ENCODE measurements at places on chromosomes 11 and 22.
A peak's percentile ranks its signal among the peaks of the same experiment; 100 is the strongest.

- no peak for DNase-seq
These were observed 60.9 kb upstream of the CLMP start for GRCh38 chr11:123255909-123256308.

GRCh38 chr11:128653801-128654231 lies 40.1 kb upstream of the FLI1 start:
- DNase-seq: peak; percentile 44

GRCh38 chr11:95586661-95587060 lies 202.9 kb downstream of the FAM76B start:
- DNase-seq: peak; percentile 98

- no peak for DNase-seq
These were observed 86.0 kb downstream of the C11orf87 start for GRCh38 chr11:109507836-109508561.

- no peak for DNase-seq
These were observed 23.2 kb upstream of the MOB2 start for GRCh38 chr11:1509626-1510255.

GRCh38 chr22:40224702-40225101 lies 47.0 kb downstream of the TNRC6B start:
- no peak for DNase-seq

DNA sequence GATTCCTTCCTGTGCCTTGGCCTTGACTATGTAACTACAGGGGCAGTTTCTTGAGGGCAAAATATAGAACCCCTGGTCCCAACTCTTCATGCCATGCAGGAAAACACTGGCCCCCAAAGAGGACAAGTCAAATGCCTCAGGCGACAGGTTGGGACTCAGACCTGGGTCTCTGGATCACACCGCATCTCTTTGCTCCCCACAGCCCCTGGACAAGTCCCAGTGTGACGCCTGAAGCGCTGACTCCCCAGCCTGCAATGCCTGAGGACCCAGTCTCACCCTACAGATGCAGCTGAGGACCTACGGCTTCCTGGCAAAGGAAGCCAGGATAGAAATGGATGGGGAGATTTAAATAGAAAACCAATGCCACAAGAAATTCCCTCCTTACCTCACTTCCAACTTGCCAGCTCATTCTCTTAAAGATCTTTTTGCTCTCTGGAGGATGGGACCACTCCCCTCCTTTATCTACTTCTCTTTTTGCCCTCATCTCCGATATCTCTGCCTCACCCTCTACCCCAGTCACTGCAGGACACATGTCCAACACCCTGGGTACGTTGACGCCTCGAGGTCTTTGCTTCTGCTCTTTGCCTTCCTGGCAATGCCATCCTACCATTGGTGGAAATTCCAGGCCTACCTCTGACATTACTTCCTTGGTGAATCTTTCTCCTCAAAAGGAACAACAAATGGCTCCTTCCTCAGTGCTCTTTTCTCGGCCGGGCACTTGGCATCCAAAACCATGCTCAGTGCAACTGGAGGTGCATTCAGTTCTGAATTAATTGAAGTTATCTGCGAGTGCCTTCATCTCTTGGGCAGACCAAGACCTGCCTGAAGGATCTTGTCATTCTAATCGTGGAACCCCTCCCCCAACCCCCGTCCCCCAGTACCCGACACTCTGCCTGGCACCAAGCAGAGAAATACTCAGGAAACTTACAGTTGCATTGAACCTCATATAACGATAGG lies 2.0 kb upstream of the PRDM11 start:
- DNase-seq: no peak

- DNase-seq: no peak
These were observed 87.5 kb downstream of the SNX19 start for GRCh38 chr11:130828741-130829140.

DNA sequence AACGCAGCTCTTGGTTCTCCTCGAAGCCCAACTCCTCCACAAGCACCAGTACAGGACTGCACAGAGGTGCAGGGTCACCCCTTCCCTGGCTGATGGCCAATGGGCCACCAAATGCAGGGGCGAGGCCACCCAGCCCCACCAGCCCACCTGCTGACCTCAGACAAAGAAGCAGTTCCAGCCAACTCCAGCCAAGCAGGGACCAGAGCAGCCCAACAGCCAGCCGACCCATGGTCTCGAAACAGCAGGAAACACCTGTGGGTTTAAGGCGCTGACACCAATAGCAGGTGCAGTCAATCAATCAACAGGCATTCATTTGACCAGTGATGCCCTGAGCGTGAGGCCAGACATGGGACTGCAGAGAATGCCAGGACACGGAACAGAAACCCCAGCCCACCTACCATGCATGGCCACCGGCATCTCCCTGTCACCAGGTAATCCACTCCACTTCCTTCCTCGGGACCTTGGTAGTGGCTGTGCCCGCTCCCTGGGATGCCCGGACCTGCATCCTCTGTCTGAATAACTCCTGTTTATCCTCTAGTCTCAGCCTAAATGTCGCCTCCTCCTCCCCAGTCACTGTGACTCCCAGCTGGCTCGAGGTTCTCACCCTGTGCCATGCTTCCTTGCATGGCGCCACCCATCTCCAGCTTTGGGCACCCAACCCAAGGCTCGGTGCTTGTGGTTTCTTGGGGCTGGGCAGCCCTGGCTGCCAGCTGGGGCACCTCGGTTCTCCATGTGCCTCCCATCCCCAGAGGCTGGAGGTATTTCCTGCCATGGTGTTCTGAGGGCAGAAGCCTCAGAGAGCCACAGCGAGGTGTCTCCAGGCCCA lies 1475.4 kb downstream of the BRD1 start:
- DNase-seq: no peak

- DNase-seq: no peak
These were observed 62.4 kb downstream of the ZBTB16 start for GRCh38 chr11:114121804-114122504.

- peak; percentile 73 for DNase-seq
These were observed 1862.9 kb upstream of the RAG2 start for GRCh38 chr11:38460896-38461295.

GRCh38 chr11:11640996-11641395 lies 19.2 kb upstream of the GALNT18 start:
- no peak for DNase-seq

DNA sequence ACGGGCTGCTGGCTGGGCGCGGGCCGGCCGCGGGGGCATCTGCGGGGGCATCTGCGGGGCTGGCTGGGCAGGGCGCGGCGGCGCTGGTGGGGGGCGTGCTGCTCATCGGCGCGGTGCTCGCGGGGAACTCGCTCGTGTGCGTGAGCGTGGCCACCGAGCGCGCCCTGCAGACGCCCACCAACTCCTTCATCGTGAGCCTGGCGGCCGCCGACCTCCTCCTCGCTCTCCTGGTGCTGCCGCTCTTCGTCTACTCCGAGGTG lies 194 bp downstream of the DRD4 start:
- DNase-seq: no peak

DNA sequence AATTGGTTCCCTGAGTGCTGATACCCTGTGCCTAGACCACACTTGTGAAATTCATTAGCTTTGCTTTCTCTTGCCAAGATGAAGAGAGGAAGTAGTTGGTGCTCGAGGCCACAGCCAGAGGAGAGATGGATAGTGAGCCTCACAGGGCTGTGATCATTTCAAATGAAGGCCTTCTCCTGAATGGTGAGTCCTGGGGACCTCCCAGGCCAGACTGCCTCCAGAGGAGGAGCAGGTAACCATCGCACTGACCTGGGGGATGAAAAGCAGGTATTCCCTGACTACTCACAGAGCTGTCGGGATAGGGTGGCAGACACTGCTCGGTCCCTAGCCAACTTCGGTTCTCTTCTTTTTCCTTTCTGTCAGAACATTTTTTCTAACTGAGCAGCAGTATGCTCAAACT lies 4.8 kb upstream of the FXYD6 start:
- no peak for DNase-seq

GRCh38 chr11:35563484-35564244 lies 38.2 kb upstream of the PAMR1 start:
- DNase-seq: no peak

- no peak for DNase-seq
These were observed 75.0 kb downstream of the SIK3 start for GRCh38 chr11:117023178-117023577.

DNA sequence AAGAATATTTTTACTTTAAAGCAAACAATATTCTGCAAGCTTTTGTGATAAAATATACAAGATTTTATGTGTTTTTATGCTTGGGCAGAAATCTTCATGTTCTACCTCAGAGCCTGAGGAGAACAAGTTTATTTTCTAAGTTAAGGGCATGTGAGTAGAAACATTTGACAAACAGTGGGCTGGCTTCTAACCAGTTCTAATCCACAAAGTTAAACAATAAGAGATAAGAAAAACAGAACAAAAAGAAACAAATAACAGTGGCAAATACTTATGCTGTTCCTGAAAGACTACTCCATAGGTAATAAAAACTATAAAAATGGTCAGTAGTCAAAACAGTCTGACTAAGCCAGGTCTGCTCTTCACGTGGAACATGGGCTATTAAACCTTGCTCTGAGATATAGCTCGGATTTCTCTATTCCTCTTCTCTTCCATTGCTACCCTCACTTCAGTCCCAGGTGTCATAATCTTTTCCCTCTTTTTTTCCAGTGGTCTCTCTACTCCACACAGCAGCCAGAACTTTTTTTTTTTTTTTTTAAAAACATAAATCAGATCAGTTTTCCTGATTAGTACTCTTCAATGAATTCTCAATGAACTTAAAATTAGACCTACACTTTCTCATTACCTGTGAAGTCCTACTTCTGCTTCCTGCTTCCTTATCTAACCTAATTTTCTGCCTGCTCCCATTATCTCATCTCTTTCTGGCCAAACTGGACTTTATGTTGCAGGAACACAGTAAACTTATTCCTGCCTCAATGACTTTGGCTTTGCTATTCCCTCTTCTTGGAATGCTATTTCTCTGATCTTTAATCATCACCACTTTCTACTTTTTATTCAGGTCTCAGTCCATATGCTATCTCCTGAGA lies 671.1 kb upstream of the CCDC90B start:
- DNase-seq: no peak

GRCh38 chr22:32204856-32205722 lies at the start of gene RFPL2:
Gene RFPL2 (minus strand): TSS chr22:32205073. CDS start chr22:32202451, 2,622 bp downstream.
- DNase-seq: no peak

DNA sequence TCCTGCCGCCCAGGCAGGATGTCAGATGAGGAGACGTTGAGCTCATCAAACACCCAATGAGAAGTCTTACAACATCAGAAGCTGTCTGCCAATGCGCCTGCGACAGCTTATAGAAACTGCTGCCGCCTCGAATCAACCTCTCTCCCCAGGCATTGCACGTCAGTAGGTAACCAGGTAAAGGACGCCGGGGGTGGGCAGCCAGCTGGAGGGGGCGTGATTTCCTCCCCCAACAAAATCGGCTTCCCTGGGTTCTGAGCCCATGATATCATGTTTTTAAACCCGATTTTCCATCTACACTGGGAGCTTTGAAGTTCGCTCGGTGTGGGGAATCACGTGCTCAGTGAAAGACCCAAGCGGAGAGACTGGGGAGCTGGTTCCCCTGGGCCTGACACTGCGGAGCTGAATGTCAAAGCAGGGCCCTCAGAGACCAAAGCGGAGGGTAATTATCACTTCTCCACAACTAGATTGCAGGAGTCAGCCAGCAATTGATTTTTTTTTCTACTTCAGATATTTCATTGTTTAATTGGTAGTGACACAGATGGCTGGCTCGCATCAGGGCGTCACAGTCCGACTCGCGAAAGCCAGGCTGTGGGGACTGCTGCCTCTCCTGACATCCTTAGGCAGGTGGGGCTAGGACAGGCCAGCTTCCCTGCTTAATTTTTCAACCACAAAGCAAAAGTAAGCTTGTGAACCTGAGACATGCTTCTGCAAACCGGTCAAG lies 15.4 kb downstream of the FAM83F start:
- DNase-seq: no peak

DNA sequence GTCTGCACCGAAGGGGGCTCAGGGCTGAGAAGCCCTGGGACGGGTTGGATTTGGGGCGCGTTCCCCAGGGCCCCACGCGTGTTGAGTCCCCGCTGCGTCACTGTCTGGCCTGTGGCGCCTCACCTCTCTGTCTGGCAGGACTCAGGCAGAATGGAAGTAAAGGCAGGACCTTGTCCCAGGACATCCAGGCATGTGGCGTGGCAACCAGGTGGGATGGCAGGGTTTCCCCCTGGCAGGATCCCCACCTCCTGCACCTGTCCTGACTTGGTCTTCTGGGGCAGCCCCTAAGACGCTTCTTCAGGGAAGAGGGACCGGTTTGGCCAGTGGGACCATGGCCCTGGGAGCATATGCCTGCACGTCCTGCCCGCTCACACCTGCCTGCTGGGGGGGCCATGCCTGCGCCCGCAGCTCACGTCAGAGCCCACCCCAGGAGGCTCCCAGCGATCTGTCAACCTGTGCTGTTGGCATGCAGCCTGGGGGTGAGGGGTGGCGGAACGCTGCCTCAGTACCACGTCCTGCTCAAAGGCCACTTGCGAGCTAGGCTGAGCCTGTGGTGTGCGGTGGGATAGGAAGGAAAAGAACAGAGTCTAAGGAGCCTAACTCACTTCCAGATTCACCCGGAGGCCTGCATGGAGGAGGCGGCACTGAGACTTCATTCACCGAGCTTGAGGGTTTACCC lies 72.7 kb downstream of the KCNQ1 start:
- no peak for DNase-seq

DNA sequence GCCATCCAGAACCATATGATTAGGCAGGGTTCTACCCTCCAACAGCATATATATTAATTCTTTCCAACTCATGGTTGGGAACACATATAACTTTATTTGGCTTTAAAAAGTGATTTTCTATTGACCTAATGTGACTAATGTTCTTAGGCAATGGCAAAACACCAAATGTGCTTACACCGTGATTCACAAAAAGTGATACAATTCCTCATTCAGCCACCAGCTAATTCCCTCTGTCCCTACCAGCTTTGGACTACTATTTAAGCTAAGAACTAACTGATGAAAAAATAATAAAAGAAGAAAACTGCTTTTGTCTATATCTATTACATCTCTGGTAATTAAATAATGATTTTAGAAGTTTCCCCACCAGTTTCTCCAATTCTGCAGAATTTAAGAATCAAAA lies 4.7 kb downstream of the CTSC start:
- DNase-seq: no peak

GRCh38 chr22:48261048-48261621 lies 1498.7 kb downstream of the TBC1D22A start:
- DNase-seq: no peak

GRCh38 chr11:65625628-65626342 lies 10.2 kb downstream of the PCNX3 start:
- DNase-seq: no peak

DNA sequence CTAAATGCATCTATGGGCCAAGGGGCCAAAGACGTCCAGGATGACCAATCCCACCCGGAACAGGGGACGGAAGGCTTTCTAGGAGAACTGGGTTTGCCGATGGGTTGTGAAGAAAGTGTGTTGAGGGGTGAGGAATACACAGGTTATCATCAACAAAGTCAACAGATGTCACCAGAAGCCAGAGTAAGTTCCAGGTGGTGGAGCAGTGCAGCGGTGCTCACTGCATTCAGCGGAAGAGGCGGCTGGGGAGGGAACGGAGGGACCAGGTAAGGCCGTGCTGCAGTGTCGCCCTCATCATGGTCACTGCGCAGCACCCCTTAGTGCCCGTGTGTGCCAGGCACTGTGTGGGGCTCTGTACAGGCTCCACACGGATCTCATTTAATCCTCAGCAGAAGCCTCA lies 176.0 kb downstream of the EFCAB6 start:
- no peak for DNase-seq

GRCh38 chr11:56876621-56877275 lies 112.0 kb upstream of the OR5AK2 start:
- DNase-seq: no peak
